Glomerular endothelial cell (primary cell): ENCODE measurements at places on chromosomes 3 and 15. TPM values are rescaled to one million over a fixed set of nuclear protein-coding genes. Genes with fewer than 3 reads are reported as not detected.

The P2RY14 gene
- total RNA-seq: not detected in 2 replicates

The MFAP1 gene
- total RNA-seq: 16.5 and 18.8 TPM in 2 replicates

The ERICH6 gene
- total RNA-seq: not detected in 2 replicates

The CHRNA7 gene
- 2.3 and 4.8 TPM in 2 replicates for total RNA-seq
